ENCODE measurements at places on chromosomes 7 and 10. TPM values are rescaled to one million over a fixed set of nuclear protein-coding genes. Genes with fewer than 3 reads are reported as not detected.

GPAM gene
- total RNA-seq, result 9.9 TPM

NXPH1 gene
- not detected for total RNA-seq

TMEM178B gene
- 20.0 TPM for total RNA-seq

MTURN gene
- total RNA-seq, result 80.1 TPM
